ENCODE measurements at places on chromosomes 7 and 10.

DNA sequence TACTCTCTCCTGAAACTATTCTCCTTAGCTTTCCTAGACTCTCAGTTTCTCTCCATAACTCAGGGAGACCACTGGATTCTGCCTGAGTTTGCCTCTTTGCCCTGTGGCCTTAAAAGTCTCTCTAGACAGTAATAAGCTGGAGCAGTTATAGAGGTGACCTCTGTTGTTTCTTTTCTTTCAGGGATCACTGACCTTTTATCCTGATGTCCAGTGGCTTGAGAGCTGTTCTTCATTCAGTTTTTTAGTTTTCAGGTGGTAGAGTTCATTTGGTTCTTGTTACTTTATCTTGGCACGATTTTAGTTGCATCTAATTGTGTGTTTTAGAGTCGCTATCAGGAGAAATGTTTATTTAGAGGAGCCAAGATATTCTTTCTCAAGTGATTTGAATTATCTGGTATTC, 37.7 kb downstream of the TAX1BP1 start:
- H3K27me3 ChIP-seq, result no peaks in the 10 kb centered on the region
- no peaks in the 10 kb centered on the region for H3K4me1 ChIP-seq
- peaks cover 7% of the 10 kb centered on the region for H3K36me3 ChIP-seq
- no peak overlapping the region for H3K27ac ChIP-seq
- H3K4me3 ChIP-seq, result no peak overlapping the region
- no peak for DNase-seq

GRCh38 chr7:118072893-118073674, 110.9 kb upstream of the LSM8 start:
- no peak overlapping the region for H3K4me3 ChIP-seq
- H3K36me3 ChIP-seq, result no peaks in the 10 kb centered on the region
- H3K4me1 ChIP-seq, result no peaks in the 10 kb centered on the region
- no peak for DNase-seq
- H3K27me3 ChIP-seq, result no peaks in the 10 kb centered on the region
- no peak overlapping the region for H3K27ac ChIP-seq

- H3K36me3 ChIP-seq, result no peaks in the 10 kb centered on the region
- no peak overlapping the region for H3K27ac ChIP-seq
- no peaks in the 10 kb centered on the region for H3K4me1 ChIP-seq
- no peak overlapping the region for H3K4me3 ChIP-seq
- no peak for DNase-seq
Observed at GRCh38 chr7:71361451-71362032, 229.6 kb downstream of the GALNT17 start.

GRCh38 chr7:69862413-69863064, 264.3 kb downstream of the AUTS2 start:
- H3K27me3 ChIP-seq, result no peaks in the 10 kb centered on the region
- H3K27ac ChIP-seq, result no peak overlapping the region
- H3K36me3 ChIP-seq, result no peaks in the 10 kb centered on the region
- DNase-seq, result no peak
- no peak overlapping the region for H3K4me3 ChIP-seq

DNA sequence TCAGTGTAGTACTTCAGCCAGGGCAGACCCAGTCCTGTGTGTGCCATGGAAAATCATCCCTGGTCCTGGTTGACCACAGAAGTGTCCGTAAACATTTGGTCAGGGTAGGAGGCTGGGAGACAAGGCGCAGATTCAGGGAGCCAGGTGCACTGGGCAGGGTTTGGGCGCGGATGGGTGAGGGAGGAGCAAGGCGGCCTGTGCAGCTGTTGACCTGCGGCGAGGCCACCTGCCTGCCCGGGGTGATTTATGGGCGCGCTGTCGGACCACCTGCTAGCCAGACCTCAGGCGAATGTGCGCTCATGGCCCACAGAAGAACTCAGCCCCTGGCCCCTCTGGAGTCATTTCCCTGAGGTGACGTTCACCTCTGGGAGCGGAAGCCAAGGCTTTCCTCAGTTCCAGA, 6.6 kb downstream of the SFRP5 start:
- H3K27me3 ChIP-seq, result peaks cover 33% of the 10 kb centered on the region
- H3K27ac ChIP-seq, result no peak overlapping the region
- H3K36me3 ChIP-seq, result peaks cover 12% of the 10 kb centered on the region
- no peaks in the 10 kb centered on the region for H3K4me1 ChIP-seq

Data from stomach (tissue), 19 donors.